ENCODE measurements at places on chromosomes 16 and 17.

DNA sequence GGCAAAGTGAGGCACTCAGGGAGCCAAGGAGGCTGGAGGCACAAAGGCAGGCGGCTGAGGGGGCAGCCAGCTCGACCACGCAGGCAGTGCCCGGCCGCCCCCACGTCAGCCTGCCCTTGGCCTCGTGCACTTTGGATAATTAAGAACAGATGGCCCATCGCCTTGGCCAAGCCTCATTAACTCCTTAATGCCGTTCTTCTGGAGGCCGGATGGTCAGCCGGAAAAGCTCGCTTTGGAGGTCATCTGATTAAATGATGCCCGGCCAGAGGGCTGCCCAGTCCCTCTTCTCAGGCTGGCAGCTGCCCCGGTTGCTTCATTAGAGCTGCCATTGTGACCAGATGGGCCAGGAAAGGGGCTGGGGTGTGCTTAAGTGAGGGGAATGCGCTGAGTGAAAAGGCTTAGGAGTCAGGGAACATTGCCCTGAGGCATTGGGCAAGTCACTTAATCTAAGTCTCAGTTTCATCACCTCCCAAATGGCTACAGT, 364.0 kb downstream of the NPIPA8 start:
- DNase-seq = no peak

DNA sequence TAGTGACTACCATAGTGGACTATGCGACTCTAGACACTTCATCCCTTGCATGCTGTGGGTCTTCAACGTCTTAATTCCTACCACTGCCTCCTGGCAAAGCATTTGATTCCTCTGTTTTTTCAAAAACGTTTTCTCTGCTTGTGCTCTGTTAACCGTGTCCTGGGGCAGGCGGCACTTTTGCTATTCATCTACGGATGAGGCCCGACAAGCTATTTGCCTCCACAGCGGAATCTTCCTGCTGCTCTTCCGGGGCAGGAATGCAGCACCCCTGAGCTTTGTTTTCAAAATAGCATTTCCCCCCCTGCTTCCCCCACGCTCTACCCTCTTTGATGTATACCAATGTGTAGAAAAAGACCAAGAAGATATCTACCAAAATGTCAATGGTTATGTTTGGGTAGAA, 39.8 kb upstream of the METTL16 start:
- no peak for DNase-seq

- no peak for DNase-seq
These were observed 22.6 kb upstream of the METRNL start for GRCh38 chr17:83056583-83057396.

- no peak for DNase-seq
These were observed 169.5 kb downstream of the AHSP start for GRCh38 chr16:31696968-31697743.

- DNase-seq = no peak
These were observed 12.8 kb downstream of the SMIM5 start for GRCh38 chr17:75645889-75646637.

- no peak for DNase-seq
These were observed 35.1 kb downstream of the DDX19A start for GRCh38 chr16:70381604-70382342.

GRCh38 chr16:64880994-64881393, 240.9 kb downstream of the CDH11 start:
- no peak for DNase-seq

- DNase-seq = no peak
These were observed 21.2 kb upstream of the ZC3H18 start for GRCh38 chr16:88548985-88549384.

- no peak for DNase-seq
These were observed 13.4 kb downstream of the USP43 start for GRCh38 chr17:9658593-9659211.

GRCh38 chr17:70158180-70158579, 11.2 kb upstream of the KCNJ2 start:
- no peak for DNase-seq
